ENCODE measurements at places on chromosomes 5 and 9.

GRCh38 chr9:36037549-36038122 is 923 bp downstream of the RECK start:
- DNase-seq = no peak

GRCh38 chr9:70160686-70161600 is 97.8 kb upstream of the SMC5 start:
- no peak for DNase-seq

GRCh38 chr5:127851964-127852363 is 148.8 kb downstream of the CCDC192 start:
- DNase-seq = no peak

DNA sequence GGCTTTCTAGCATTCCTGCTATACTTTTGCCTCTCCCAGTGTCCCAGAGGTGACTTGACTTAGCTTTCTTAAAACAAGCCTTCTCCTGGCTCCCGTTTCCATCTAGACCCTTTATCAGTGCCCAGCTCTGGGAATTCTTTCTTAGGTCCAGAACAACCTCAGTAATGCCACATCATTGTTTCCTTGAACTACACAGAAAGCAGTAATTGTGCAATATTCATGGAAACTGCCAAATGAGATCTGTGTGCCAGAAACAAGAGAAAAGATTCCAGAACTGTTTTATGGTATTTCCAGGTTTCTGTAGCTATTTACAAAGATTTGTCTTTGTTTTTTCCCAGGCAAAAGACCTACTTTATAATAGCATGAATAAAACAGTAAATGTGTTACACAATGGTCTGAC is 391.3 kb downstream of the SLCO4C1 start:
- DNase-seq = no peak

DNA sequence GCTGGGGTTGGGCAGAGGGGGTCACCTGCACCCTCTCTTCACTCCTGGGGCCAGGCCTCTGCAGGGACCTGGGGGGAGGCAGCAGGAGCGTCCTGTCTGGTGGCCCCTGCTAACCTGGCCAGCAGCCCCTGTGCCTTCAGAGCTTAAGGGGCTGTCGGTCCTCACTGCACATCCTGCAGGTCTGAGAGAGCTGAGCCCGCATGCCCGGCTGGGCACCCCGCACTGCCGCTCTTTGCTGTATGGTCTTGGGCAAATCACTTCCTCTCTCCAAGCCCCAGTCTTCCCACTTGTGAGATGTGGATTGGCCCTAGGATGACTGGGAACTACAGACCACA is 7.9 kb downstream of the FLT4 start:
- DNase-seq = no peak

DNA sequence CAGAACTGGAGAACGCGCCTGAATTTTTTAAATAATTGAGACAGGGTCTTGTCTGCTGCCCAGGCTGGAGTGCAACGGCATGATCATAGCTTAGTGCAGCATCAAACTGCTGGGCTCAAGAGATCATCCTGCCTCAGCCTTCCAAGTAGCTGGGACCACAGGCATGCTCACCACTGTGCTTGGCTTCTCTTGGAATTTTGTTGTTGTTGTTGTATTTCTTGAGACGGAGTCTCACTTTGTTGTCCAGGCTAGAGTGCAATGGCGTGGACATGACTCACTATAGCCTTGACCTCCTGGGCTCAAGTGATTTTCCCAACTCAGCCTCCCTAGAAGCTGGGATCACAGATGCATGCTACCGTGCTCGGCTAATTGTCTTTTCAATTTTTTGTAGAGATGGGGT is 58.4 kb upstream of the DAB2IP start:
- DNase-seq = no peak

DNA sequence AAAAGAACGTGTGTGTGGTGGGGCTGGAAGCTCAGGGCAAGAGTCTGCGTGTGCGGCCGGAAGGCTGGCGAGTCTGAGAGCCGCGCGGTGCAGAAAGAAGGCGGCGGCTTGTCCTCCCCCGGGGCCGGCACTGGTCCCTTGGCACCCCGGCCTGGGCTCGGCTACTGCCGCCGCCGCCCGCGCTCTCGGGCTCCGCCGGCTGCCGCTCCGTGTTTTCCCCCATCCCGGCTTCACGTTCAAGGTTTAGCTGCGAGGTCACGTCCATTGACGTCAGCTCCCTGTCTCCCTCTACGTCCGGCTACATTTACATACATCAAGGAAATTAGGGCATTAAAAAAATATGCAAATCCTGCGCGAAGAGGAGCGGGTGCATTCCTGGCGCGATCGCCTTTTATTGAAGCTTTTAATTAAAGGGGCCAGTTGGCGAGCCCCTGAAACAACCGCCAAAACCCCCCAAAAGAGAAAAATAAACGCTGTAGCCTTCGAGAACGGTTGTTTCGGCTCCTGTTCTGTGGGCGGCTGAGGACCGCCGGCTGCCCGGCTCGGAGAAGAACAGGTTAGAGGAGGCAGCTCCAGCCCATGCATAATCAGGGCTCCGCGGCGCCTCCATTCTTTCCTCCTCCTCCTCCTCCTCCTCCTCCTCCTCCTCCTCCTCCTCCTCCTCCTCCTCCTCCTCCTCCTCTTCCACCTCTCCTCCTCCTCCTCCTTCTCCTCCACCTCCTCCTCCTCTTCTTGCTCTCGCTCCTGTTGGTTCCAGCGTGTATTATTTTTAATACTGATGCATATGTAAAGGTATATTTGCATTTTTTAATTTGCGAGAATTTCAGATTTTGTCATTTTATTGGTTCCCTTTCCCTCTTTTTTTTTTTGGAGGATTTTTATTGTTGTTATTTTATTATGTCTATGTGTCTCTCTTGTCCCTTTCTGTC is 207.0 kb downstream of the MEF2C start:
- DNase-seq = no peak

- no peak for DNase-seq
Observed at GRCh38 chr9:131397100-131397790, 3.4 kb downstream of the PRRC2B start.

GRCh38 chr5:122490718-122491117 is 178.7 kb downstream of the SNCAIP start:
- DNase-seq = no peak

DNA sequence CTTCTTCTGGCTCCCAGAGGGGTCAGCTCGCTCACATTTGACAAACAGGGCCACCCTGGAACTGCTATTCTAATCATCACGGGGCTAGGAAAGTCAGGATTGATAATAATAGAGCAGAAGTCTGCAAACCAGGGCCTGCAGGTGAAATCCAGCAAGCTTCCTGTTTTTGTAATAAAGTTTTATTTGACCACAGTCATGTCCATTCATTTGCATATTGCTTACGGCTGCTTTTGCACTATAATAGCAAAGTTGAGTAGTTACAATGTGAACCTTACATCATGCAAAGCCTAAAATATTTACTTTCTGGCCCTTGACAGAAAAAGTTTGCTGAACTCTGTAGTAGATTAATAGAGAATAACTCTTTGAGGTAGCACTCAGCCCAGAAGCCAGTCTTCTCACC is 63.2 kb upstream of the CTXN3 start:
- DNase-seq = no peak

GRCh38 chr5:123217173-123217572 is 128.1 kb downstream of the PRDM6 start:
- no peak for DNase-seq

- no peak for DNase-seq
Observed at GRCh38 chr5:168740811-168741213, 161.6 kb upstream of the PANK3 start.

Measured in activated naive CD4-positive, alpha-beta T cell treated with anti-CD3 and anti-CD28 coated beads, Interleukin-2, amount 50 U/mL, for 16 hours (primary cell).